ENCODE measurements at places on chromosomes 16 and 17.

GRCh38 chr17:55582897-55583296, 71.6 kb upstream of the SMIM36 start:
- no peak for DNase-seq

DNA sequence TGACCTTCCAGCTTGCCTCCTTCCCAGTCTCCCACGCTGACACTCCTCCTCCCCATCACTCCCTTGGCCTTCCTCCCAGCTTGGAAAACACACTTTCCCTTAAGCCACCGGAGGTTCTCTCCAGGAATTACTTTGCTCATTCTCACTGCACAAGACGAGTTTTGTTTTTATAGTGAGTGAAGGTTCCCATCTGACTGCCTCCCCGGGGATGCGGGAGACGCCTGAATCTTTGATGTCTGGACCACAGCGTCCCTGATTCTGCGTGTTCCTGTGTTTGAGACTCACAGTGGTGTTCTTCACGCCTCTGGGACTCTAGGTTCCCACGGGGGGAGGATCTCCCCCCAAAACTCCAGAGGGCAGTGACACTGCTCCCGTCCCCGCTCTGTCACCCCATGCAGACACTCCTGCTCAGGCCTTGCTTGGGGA, 2.0 kb downstream of the DNAI2 start:
- no peak for DNase-seq

GRCh38 chr16:23434380-23434779, 18.6 kb downstream of the COG7 start:
- no peak for DNase-seq

GRCh38 chr17:1705004-1705403, 5.2 kb downstream of the TLCD2 start:
- DNase-seq = no peak

Measured in NCI-H1436 treated with DMSO at 0.1 percent for 48 hours (cell line).